ENCODE measurements at places on chromosomes 4 and X.

DNA sequence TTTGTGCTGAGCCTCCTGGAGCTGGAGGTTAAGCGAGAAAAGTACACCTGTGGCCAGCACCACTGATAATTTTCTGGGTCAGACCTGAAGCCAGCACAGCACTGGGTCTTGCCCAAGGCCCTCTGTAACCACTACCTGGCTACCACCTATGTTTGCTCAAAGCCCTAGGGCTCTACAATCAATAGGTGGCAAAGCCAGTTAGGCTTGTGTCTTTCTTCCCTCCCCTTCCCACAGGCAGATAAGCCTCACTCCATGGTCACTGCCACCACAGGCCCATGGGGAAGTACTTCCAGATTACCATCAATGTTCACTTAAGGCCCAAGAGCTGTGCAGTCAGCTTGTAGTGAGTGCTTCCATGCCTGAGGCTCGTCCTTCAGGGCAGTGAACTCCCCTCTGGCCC is 35.2 kb upstream of the ARMCX4 start:
- no peak for DNase-seq

DNA sequence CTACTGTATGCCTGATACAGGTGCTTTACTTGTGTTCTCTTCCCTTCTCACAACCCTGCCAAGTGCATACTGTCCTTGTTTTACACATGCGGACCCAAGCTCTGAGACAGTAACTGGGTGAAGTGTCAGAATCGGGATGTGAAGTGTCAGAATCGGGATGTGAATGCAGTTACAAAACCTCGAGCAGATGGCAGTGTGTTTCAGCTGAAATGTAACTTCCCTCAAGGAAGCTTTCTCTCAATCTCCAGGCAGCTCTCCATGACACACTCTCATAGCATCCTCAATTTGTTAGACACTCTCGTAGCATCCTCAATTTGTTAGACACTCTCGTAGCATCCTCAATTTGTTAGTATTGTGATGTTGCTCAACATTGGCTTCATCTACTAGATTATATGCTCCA is 1.1 kb upstream of the HPSE start:
- no peak for DNase-seq

DNA sequence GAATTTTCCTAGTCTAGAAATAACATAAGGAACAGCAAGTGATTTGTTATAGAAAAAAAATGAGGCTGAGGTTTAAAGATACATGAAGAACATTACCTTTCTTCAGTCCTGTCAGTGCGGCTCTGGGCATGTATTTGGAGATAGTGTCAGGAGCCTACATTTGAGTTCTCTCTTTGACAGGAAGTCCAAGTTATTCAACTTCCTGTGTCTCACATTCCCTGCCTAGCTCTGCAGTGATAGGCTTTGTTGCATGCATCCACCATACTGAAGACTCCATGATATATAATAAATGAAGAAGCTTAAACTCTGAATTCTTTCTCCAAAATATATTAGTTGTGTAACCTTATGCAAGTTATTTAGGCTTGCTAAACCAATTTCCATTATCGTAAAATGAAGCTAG is 148.7 kb downstream of the RELL1 start:
- no peak for DNase-seq

GRCh38 chrX:118558926-118559325 is 63.3 kb downstream of the DOCK11 start:
- DNase-seq: no peak

All from heart right ventricle (tissue), 16 donors.